Cerebellum (tissue), 4 donors: ENCODE measurements at places on chromosomes 5 and 9. TPM values are rescaled to one million over a fixed set of nuclear protein-coding genes. Genes with fewer than 3 reads are reported as not detected.

The FAM153A gene
- total RNA-seq = 10.1 TPM

The GMCL2 gene
- not detected for total RNA-seq

DNA sequence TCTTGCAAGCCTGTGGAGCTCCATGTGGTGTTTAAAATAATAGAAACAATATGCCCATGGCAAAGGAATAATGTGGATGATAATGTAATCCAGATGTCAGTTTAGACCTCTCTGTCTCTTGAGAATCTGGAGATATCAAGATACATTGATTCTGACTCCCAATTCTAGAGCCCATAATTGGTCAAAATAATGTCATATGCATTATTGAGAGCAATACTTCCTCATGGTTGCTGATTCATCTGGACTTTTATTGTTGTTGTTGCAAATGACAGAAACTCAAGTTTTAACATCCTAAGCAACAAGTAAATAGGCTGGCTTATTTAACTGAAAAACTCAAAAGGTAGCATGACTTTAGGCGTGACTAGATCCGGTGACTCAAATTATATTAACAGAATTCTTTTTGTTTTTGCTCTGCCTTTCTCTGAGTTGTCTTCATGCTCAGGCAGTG, 152.1 kb downstream of the PCSK1 start:
- no peak for DNase-seq

DNA sequence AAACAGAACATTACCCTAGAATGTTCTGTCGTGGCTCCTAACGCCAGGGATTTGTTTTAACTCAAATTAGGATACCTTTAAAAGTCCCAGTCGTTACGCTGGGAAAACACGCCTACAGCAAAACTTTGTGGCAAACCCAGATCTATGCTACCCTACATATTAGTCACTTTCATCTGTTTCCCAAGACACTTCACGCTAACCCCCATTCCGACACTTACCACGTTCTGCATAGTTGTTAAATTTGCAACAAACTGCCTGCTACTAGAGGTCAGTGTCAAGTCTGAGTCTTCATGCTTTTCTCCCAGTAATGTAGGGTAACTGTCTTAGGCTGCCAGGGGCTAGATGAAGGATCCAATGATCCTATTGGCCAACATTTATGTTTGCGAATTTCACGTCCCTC, 140.3 kb downstream of the RASEF start:
- DNase-seq = no peak

- no peak for DNase-seq
Measured at GRCh38 chr5:177550122-177550521, 4.2 kb downstream of the FAM193B start.

- no peak for DNase-seq
Measured at GRCh38 chr5:111685969-111686368, 71.0 kb downstream of the NREP start.

DNA sequence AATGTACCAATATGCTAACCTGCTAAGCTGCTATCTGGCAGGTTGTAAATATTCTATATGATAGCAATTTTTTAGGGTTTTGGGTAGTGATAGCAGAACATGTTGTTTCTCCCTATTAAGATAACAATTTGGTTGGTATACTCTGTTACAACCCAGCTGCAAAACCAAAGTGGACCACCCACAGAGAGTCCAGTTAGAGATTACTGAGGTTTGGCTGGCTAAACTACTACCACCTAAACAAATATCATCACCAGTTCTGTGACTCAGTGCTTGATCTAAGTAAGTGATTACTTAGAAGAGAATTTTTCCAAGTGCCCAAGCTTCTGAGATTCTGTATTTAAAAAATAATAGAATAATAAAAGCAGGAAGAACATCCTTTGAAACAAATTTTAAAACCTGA, 72.3 kb downstream of the XRCC4 start:
- DNase-seq = no peak
